GM06990 (cell line): ENCODE measurements at places on chromosomes 2 and 18.
A peak's percentile ranks its signal among the peaks of the same experiment; 100 is the strongest.

- DNase-seq: no peak
These were observed 177.7 kb downstream of the TMEM247 start for GRCh38 chr2:46657042-46657504.

DNA sequence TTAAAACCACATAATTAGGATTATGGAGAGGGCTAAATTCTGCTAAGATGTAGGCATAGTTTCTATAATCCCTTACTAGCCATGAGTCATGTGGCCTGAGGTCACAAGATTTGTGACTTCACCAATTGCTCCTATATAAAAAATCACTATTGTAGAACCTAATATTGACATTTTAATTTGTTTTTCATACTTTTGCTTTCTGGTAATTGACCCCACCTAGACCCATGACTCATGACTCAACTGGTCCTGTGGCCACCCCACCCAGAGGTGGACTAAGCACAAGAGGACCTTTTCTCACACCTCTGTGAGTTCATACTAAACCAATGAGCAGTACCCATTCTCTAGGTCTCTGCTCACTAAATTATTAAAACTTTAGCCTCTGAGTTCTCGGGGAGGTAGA, 1567.5 kb upstream of the LRRTM1 start:
- no peak for DNase-seq

GRCh38 chr2:20350041-20350712, 467 bp downstream of the PUM2 start:
- DNase-seq: peak; percentile 81

DNA sequence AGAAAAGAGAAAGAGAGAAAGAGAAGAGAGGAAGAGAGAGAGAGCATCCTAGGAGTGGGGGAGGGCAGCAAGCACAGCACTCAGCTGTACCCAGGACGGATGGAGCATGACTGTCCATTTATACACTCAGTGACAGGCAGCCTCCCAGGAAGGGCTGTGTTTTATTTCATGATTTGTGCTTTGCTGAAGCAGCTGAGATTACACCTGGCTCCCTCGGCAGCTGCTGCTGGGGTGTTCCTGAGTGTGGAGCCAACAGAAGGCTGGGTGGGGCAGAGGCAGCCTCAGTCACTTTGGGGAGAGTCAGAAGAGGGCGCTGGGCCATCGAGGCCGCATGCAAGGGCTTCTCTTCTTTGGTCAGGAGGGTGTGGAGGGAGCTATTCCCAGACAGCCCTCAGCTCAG, 47.8 kb upstream of the TEX51 start:
- no peak for DNase-seq

- DNase-seq: no peak
These were observed 70.8 kb downstream of the RTN4 start for GRCh38 chr2:54979321-54980044.

DNA sequence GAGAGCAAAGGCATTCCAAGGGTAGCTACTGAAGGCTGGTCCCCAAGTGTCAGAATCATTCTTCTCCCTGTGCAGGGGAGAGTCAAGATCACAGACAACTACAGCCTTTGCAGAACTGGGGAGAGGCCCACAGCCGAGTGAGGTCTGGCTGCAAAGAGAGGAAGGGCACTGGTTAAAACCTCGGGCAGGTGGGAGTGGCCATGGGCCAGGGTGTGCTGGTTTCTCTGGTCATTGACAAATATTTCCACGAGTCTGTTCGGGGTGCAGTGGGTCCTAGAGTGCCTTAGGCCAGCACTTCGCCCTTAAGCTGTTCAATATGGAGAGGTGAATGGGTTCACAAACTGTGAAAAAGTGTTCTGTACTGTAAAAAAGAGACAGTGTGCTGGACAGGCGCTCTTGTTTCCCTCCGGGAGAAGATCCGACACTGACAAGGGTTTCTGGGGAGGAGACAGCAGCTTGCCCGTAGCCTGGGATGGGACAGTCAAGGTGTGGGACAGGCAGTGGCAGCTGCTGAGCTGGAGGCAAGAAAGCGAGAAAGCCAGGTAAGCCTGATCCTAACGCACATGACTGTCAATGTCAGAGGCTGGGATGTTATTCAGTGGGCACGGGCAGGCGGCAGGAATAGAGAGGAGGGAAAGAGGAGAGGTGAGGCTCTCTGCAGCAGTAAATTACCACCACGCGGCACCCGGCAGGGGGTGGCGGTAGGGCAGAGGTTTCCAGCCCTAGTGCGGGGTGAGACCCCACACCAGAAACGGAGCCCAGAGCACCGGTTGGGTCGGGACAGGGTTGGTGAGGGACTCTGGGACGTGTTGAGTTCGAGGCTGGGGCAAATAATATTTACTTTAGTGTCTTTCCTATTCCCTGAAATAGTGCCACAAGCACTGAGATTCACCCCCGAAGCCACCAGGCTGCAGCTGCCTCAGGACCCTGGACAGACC, 2.0 kb downstream of the NPPC start:
- DNase-seq: no peak

DNA sequence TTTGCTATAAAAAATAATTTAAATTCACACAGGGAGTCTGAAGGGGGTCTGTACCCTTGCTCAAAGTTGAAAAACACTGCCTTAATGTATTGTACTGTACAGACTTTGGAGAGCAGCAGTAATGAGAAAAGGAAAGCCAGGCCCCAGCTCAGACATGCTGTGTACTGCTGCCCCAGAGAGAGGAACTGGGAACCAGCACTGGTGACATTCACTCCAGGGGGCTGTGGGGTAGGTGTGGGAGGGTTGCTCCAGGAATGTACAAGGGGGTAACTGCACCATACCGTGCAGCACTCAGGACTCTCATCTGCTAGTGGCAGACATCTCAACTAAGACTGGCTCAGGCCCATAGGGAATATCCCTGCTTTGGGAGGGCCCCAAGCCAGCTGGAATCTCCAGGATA, 146.0 kb upstream of the RMP24 start:
- DNase-seq: no peak
